ENCODE measurements at places on chromosomes 5 and 9.

DNA sequence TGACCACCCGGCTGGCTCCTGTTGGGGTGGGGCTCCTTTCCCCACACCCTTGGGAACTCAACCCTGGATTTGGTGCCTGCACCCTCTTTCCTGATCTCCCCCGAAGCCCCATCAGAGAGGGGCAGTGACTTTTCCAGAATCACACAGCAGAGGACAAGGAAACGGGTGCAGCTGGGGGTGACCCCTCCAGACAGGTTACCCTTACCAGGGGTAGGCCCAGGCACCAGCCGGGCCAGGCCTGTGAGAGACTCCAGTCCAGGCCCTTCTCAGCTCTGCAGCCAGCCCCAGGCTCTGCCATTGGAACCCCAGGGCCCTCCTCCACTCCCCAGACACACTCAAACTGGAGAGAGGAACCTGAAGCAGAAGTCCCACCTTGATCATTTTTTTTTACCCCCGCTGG, 19.0 kb upstream of the PHYHD1 start:
- DNase-seq, result no peak

DNA sequence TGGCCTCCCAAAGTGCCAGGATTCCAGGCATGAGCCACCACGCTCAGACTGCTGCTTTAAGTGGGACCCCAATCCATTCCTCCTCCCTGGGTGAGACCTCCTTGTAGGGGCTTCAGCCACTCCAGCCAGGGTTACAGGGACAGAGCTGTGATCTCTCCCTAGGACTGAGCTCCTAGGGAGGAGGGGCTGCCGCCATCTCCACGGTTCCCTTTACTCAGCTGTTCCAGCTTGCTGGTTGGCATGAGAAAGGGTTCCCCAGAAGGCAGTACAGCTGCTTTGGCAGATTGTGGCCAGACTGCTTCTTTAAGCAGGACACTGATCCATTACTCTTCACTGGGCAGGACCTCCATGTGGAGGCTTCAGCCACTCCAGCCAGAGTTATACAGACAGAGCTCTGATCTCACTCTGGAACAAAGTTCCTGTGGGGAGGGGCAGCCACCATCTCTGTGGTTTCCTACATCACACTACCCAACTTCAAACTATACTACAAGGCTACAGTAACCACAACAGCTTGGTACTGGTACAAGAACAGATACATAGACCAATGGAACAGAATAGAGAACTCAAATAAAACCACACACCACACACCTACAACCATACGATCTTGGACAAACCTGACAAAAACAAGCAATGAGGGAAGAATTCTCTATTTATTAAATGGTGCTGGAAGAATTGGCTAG, 7.2 kb downstream of the INSL6 start:
- no peak for DNase-seq

DNA sequence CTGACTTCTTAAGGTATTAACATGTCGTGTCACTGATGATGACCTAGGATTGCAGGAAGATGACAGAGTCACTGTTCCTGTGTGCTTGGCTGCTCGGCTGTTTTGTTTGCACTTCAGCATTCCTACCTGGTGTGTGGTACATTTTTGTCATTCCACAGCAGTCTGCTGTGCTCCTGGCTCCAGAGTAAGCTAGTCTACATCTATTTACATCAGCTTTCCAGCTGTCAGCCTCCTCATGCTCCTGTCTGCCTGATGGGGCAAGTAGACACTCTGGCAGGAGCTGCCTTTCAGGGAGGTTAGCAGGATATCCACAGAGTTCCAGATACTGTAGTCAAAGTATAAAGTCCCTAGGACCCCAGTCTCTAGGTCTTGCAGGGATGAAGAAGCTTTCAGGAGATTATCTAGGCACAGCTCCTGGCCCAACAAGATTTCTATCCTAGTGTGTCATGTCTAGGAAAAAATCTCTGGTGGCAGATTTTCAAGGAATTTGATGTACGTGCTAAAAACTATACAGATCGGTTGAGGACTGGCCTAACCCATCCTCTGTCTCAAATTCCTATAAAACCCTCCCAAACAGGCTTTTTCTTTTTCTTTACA, 28.4 kb downstream of the RUSC2 start:
- DNase-seq, result no peak

DNA sequence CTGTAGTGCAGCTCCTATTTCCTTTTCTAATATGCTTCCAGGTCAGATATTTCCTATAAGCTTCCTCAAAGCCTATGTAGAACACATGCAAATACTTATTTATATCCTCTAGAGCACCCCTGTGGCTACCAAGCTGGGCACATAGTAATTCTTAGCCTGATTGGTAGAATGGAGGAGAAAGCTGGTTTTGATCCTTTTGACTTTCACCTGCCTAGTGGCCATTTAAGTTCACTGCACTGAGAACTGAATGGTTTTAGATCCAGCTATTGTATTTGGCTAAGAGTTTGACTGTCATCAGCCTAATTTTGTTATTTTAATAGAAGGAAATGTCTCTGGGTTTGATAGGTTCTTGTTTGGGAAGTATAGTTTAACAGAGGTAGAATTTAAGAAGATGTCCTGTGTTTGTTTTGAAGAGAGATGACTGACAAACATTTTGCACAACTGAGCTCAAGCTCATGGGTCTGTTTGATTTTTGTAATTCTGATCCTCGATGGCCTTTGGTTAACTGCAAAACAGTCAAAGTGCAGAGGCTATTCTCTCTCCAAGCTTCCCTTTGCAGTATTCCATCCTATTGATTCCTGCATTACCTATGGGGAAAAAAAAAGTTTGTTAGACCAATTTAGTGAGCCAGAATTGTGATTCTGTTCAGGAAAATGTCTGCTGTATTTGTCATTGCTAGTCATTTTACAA, 85.4 kb downstream of the KCNN2 start:
- DNase-seq, result no peak

GRCh38 chr5:138354926-138355378, 2.5 kb downstream of the KDM3B start:
- no peak for DNase-seq

GRCh38 chr5:31362931-31363568, 168.8 kb downstream of the DROSHA start:
- no peak for DNase-seq

GRCh38 chr9:105993116-105993854, 298.9 kb downstream of the TMEM38B start:
- no peak for DNase-seq

- no peak for DNase-seq
Observed at GRCh38 chr5:135467871-135468485, 15.8 kb upstream of the TIFAB start.

- DNase-seq, result no peak
Observed at GRCh38 chr5:68798877-68799843, 294.7 kb upstream of the SLC30A5 start.

- DNase-seq, result no peak
Observed at GRCh38 chr5:14588145-14588544, 6.6 kb downstream of the OTULINL start.

GRCh38 chr5:154209591-154210081, 19.1 kb downstream of the GALNT10 start:
- no peak for DNase-seq
